IMR-90 (cell line): ENCODE measurements at places on chromosomes 16 and 17. TPM values are rescaled to one million over a fixed set of nuclear protein-coding genes. Genes with fewer than 3 reads are reported as not detected.

- DNase-seq = no peak
These were observed 3.7 kb downstream of the CRISPLD2 start for GRCh38 chr16:84823484-84823883.

Gene DPEP2
- total RNA-seq = not detected in 2 replicates

GRCh38 chr16:74734361-74735161 is 33.9 kb upstream of the MLKL start:
- no peak for DNase-seq

GRCh38 chr17:9472094-9472493 is 103.5 kb downstream of the STX8 start:
- peak; percentile 16 for DNase-seq

Gene CDRT15
- total RNA-seq = not detected in 2 replicates

DNA sequence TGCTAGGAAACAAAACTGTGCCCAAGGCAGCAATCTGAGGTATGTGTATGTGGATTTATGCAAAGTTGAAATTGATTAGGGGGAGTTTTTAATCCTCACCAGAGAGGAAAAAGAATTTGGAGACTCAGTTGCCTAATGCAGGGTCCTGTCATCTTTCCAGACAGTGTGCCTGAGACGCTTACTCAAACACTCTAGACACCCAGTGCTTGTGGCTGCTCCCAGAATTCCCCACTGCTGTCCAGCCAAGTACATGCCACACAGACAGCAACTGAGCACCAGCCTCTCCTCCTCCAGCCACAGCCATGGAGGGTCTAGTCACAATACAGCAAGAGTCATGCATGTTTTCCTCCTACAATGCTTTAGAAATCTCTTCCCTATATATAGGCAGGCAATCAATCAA is 118.1 kb downstream of the HIC1 start:
- DNase-seq = peak; percentile 61

DNA sequence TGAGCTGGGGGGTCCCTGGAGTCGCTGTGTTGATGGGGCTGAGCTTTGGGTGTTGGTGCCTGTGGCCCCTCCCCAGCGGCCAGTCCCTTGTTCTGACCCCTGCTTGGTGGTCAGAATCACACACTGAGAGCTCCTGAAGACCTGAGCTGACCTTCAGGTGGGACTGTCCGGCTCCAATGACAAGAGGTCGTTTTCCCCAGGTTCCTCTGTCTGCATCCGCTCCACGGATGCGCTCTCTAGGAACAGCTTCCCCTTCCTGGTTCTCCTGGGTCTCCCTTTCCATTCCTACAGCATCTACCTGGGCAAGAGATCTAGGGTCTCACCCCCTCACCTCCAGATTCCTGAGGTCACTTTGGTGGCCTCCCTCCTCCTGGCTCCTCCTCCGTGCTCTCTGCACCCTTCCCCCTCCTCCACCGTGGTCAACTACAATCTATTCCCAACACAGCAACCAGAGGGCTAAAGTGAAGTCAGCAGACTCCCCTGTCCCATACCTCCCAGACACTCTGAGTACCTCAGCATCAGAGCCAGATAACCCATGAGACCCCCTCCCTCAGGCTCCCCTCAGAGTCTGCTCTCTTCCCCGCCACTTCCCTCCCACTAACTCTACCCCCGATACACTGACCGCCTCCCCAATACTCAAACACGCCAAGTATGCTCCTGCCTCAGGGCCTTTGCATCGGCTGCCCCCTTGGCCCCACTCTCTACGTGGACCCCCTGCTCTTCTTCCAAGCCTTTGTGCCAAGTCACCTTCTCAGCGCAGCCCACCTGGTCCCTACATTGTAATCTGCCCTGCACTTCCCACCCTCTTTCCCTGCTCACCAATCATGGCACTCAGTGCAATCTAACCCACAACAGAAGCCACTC is 9.0 kb upstream of the SEC14L5 start:
- DNase-seq = no peak
